KG1 (cell line): ENCODE measurements at places on chromosomes 13 and 19.
A peak's percentile ranks its signal among the peaks of the same experiment; 100 is the strongest.

- DNase-seq, result no peak
Observed at GRCh38 chr13:29954082-29955028, 103.9 kb upstream of the UBL3 start.

DNA sequence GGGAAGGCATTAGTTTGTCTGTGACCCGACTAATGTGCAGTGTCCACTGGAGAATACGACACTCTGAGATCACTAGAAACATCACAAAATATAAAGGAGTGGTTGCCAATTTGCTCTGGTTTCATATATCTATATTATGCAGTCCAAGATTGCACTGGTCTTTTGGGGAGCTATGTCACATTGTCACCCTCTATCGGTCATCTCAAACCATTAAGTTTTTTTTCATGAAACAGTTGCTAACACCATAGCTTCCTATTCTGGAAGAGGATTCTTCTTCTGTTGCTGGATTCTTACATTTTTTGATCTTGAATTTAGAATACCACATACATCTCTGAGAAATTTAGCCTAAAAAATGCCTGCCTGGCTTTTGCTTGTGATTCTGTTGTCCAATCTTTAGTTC is 168.6 kb downstream of the LACC1 start:
- DNase-seq, result no peak

DNA sequence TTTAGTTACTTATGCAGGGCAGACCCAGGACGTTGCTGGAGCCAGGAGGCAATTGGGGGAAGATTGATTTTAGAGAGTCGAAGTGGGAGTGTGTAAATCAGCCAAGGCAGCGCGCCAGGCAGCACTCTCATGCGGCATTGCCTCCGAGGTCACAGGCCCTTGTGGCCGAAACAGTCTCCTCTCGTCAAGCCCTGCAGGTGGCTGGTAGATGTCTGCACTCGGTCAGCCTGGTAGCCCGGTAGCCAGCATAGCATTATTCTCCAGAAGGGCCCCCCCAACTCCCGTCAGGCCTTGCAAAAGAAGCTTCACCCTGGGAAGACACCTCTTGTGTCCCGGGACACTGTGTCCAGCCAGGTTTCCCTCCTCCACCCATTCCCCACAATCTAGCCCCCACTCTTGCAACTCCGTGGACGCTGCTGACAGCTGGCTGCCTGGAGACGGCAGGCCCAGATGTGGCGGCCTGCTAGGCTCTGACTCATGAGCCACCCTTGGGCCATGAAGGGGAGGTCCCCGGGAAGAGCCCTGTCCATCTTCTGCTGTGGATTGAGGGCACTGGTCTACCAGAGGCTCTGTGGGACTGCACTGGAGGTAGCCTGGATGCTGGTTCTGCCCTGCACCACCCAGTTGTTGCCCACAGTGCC is 2.6 kb upstream of the PEPD start:
- DNase-seq, result no peak

DNA sequence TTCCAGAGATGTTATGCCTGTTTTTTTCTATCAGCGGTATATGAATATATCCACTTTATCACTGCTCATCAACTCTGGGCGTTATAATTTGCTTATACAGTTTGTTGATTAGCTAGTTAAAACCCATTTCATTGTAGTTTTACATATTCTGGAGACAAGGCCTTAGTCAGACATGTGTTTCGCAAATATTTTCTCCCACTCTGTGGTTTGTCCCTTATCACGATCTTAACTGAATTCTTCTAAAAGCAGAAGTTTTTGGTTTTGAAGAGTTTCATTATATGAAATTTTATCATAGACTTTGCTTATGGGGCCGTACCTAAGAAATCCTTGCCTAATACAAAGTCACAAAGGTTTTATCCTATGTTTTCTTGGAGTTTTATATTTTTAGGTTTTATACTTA is 84.6 kb downstream of the FRY start:
- DNase-seq, result peak; percentile 43

DNA sequence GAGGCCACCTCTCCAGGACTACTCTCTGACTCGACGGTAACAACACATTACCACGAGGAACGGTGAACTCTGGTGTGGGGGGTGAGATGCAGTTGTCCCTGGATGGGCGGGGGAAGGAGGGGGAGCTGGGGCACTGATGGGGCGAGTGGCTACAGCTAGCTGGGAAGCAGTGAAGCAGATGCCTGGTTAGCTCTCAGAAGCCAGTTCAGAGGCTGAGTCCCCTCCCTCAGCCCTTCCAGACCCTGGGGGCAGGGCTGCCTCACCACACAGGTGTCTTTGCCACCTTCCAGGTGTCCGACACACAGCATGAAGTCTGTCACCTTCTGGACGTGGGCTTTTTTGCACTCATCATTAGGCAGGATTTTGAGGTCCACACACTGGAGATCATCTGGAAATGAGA is 4.0 kb downstream of the KLK1 start:
- DNase-seq, result no peak

- DNase-seq, result no peak
Observed at GRCh38 chr19:33306191-33306590, 3.9 kb upstream of the CEBPA start.

DNA sequence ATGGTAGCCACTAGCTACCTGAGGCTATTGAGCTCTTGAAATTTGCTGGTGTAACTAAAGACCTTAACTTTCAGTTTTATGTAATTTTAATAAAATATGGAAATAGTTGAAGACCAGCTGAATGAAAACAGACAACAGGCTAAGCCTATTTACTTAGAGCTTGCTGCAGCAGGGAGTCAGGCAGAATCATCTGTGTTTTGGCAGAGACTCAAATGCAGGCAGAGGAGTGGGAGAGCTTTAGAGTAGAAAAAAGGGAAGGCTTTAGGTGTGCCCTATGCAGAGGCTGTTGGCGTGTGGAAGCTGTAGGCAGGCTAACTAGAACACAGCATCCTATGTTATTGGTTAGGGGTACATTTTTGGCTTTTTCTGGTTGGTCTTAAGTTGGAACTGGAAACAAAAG is 304.9 kb upstream of the NBEA start:
- no peak for DNase-seq

DNA sequence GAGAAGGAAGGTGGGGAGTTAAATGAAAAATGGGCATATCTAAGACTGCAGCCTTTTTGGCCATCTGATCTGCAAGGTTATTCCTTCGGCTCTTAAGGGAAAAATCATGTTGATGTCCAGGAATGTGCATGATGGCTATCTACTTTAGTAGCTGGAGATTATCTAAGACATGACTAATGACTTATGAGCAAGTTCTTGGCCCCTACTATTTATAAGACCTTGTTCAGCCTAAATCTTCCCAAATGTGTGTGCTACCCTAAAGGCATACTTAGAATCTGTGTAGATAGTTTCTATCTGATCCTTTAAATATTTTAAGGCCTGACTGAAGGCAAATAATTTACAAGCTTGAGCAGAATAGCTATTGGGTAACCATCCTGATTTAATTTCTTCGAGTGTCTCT is 41.8 kb upstream of the CD177 start:
- no peak for DNase-seq

- DNase-seq, result no peak
Observed at GRCh38 chr19:45975306-45976070, 1.8 kb upstream of the NOVA2 start.

DNA sequence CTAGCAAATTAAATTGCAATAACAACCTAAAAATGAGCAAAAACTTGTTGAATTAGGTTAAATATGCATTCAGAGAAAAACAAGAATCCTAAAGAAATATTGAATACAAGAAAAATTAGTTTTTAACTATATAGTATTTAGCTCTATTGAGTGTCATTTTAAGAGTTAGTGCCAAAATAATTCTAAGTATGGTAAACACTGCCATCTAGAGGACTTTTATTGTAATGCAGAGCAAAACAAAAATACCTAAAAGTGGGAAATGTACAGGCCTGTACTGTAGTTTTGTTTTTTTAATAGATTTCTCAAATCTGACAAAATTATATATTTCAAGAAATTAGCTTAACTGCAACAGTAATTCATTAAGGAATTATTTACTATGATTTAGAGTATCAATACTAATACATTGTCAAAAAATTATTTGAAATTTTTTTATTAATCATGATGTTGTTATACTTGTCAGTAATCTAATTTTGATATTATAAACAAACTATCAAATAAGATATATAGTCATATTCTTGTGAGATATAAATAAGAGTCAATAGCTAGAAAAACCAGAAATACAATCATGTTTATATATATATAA is 8.2 kb upstream of the PCDH9 start:
- peak; percentile 21 for DNase-seq

DNA sequence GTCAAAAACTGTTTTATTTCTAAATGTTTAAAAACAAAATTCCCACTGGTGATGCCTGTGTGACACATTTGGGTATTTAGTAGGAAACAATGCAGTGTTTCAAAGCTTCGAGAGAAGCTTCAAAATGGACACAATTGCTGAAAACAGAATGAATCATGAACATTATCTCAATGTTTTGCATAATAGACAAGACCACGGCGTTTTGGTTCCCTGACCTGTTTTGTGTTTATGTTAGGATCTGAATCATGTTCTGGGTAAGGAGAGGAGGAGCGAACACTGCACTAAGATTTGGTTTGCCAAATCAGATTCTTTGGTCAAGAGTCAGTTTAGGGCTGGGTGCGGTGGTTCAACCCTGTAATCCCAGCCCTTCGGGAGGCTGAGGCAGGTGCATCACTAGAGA is 42.2 kb downstream of the IFT88 start:
- no peak for DNase-seq

- no peak for DNase-seq
Observed at GRCh38 chr13:27833206-27833605, 40.9 kb downstream of the GSX1 start.

DNA sequence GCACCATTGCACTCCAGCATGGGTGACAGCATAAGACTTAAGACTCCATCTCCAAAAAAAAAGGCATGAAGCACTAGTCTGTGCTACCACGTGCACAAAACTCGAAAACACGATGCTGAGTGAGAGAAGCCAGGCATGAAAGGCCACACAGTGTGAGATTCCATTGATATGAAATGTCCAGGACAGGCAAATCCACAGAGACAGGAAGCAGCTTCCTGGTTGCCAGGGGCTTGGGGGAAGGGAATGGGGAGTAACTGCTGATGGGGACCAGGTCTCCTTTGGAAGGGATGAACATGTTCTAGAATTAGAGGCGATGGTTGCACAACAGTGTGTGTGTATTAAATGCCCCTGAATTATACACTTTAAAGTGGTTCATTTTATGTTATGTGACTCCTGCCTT is 15.9 kb upstream of the JUND start:
- no peak for DNase-seq

GRCh38 chr13:50387051-50387581 is 371.9 kb downstream of the KCNRG start:
- no peak for DNase-seq

DNA sequence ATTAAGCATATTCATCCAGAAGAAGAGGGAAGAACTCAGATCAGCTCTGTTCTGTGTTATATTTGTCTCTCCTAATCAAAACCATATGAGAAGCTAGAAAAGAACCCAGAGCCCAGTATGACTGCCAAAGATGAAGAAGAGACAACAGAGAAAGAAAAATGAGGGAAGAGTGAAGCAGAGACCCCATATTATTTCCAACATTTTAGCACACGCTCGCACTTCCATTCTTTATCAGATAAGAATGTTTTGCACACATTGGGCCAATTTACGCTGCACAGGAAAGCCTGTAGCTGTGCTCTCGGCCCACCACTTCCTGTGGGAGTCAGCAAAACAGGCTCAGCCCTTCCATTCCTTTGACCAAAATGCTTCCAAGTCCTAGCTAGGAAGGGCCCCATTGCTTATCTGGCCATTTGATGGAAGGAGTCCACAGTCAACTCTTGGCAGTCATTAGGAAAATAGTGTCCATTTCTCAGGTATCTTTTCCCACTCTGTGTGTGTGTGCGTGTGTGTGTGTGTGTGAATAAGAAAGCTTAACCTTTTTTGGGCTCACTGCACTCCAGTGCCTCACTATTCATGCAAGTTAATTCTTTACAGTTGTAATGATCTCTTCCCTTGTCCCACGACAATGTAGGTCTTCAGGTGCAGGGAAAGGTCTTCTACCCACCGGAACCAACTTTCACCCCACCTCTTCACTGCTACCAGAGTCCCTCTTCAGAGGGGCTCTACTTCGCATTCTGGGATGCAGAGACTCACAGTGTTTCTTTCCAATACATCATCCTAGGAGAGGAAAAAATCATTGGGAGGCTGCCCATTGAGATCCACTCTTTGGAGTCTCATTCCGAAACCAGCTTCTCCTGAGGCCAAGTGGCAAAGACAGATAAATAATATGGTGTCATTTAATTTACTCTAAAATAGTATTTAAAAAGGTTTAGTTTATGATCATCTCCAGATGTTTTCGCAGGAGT is 237.5 kb downstream of the COG6 start:
- no peak for DNase-seq

DNA sequence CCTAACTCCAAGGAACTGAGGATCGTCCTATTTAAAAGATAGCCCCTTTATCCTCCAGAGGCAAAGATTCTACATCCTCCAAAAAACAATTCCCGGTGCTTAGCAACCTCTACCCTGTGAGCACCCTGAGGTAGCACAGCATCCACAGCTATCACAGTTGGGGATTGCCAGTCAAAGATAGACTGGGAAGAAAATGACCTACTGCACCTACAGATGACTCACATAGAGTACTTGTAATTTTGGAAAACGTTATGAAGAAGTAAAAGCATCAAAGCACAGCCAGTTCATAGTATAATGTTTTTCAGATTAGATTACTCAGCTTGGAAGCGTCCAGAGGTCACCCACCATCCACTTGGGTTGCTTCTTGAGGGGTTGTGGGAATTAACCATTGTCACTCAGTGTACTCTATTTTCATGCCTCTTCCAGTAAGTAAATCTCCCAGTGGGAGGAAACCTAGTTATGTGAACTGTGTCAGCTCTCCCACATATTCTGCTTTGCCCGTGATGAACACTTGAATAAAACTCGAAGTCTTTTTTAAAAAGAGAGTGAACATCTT is 8.9 kb upstream of the FAM124A start:
- no peak for DNase-seq

GRCh38 chr19:32058131-32058530 is 287.3 kb upstream of the ZNF507 start:
- DNase-seq, result no peak

- no peak for DNase-seq
Observed at GRCh38 chr19:7113233-7113632, 43.7 kb downstream of the ZNF557 start.

GRCh38 chr19:10316229-10317044 is 622 bp upstream of the FDX2 start:
- DNase-seq, result no peak

DNA sequence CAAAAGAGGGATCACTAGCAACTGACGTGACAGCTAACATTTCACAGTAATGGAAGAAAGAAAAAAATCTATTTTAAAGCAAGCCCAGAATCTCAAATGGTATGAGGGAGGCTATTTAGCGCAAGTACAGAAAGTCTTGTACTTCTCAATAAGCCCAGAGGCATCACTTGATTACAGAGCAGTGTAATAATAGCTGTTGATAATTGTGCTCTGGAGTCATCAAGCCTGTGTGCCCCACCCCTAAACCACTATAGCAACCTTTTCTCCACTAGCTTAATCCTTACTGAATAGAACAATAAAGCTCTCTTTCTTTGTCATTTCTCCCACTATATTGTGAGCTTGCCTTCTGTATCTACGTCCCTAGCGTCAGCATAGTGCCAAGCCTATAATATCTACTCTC is 56.6 kb downstream of the FREM2 start:
- no peak for DNase-seq
